Activated CD4-positive, alpha-beta T cell treated with anti-CD3 and anti-CD28 coated beads, Interleukin-2, amount 10 ng/mL, durations not matched to agents 24 days and 14 days (primary cell): ENCODE measurements at places on chromosomes 4 and X. TPM values are rescaled to one million over a fixed set of nuclear protein-coding genes. Genes with fewer than 3 reads are reported as not detected.

- DNase-seq = no peak
Observed at GRCh38 chr4:60619531-60620305, 580.4 kb upstream of the ADGRL3 start.

DNA sequence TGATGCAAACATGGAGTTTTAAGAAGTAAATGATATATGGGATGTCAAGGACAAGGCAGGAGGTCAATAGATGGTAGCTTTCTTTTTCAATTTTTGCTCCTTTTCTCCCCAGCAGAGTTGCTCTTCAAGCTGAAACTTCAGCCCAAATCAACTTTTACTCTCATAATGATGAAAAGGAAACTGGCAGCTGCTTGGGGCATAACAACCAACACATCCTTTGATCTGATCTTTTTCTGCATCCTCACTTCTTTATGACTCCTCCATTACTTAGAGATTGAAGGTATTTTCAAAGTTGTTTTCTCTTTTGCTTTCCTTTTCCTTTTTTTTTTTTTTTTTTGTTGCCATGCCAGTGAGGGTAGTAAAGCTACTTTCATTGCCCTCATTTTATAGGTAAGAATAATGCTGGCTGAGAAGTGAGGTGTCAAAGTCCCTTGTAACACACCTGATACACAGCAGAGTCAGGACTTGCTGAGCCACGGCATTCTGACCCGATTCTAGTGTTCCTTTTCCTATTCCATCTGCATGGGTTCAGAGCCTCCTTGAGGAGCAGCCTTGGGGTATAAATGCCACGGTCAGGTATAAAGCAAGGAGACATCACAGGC lies 26.9 kb downstream of the SLC2A9 start:
- DNase-seq = peak; percentile 69

DNA sequence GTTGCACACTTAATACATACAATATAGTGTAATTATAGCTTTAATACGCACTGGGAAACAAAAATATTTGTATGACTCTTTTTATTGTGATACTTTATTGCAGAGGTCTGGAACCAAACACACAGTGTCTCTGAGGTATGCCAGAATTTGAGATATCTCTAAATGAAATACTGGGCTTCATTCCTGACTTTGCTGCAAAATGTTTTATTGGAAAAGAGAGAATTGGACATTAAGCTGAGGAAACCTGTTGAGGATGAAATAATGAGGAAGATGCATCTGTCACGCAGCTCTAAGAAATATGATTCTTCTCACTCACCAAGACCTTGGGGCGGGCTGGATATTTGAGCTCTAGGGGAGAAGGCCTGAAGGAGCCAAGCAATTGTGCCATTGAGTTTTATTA lies 242.1 kb downstream of the CPE start:
- no peak for DNase-seq

GRCh38 chrX:20231598-20231997 lies 35.1 kb downstream of the RPS6KA3 start:
- no peak for DNase-seq

DNA sequence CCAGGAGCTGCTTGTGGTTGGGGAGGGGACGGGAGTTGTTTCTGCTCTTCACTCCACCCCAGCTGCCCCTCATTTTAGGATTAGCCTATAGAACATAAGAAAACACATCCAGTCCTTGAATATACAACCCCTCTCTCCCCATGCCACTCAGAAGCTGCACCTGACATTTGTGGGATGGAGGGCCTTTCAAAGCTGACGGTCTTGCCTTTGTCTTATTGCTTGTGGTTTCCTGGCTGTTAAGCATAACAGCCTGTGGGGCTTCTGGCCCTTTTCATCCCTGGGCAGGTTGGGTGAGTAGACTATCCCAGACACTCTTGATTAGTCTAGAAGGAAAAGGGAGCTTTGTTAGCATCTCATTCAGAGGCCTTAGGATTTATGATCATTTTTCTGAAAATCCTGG lies 407.6 kb upstream of the BOD1L1 start:
- no peak for DNase-seq

Gene TLR2
- total RNA-seq = 0.21 and 0.47 TPM in 2 replicates
